ENCODE measurements at places on chromosomes 6 and 20.

DNA sequence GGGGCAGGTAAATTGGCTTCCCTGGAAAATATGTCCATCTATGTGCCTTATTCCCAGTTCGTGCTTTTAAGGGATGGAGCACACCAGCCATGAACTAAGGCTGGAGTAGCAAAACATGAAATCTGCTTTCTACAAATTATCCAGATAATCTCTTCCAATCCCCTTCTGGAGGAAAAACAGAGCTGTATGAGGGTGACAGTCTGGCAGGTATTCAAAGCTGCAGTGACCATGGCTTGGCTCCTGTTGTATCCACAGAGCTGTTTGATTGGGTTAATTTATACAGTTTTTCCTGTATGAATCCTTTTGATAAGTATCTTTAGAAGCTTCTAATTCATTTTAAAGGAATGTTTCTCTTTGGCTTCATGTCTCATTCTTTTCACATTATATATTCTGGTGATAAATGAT lies 144.4 kb downstream of the AIG1 start:
- no peak for DNase-seq

GRCh38 chr6:33904747-33905065 lies 100.9 kb upstream of the MLN start:
- no peak for DNase-seq

DNA sequence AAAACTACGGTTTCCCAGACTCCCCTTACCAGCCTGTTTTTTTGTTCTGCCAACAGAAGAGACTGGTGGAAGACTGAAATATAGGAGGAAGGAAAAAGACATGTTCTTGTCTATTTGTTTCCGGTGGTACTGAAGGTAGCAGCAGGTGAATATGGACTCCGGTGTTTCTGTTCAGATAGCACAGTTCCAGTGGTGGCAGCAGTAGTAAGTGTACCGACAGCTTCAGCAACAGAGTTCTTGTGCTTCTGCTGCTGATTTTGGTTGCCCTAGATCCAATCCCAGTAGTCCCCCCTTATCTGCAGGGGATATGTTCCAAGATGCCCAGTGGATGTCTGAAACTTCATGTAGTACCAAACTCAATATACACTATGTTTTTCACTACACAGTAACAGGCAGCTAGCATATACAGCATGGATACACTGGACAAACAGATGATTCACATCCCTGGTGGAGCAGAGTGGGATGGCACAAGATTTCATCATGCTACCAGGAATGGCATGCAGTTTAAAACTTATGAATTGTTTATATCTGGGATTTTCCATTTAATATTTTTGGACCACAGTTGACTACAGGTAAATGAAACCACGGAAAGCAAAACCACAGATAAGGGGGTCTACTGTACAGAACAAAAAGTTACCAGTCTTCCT lies 301.8 kb downstream of the BTBD9 start:
- no peak for DNase-seq

GRCh38 chr20:51583499-51583898 lies 41.0 kb upstream of the NFATC2 start:
- DNase-seq, result no peak

DNA sequence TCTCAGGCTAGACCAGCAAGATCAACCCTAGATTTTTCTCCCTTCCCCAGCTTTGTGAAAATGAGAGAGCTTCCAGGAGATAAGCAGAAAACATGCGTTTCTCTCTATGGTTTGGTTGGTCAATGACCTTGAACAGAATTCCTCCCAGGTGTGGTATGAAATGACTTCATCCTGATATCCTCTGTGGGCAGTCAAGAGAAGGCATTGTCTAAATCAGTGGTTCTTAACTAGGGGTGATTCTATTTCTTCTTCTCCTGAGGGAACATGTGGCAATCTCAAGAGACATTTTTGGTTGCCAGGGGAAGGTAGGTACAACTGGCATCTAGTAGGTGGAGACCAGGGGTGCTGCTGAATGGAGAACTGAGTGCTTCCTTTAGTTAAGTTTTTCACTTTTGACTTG lies 12.4 kb downstream of the IFT52 start:
- DNase-seq, result no peak

- DNase-seq, result peak; percentile 29
Observed at GRCh38 chr6:46325561-46326530, 155.1 kb upstream of the ENPP5 start.

DNA sequence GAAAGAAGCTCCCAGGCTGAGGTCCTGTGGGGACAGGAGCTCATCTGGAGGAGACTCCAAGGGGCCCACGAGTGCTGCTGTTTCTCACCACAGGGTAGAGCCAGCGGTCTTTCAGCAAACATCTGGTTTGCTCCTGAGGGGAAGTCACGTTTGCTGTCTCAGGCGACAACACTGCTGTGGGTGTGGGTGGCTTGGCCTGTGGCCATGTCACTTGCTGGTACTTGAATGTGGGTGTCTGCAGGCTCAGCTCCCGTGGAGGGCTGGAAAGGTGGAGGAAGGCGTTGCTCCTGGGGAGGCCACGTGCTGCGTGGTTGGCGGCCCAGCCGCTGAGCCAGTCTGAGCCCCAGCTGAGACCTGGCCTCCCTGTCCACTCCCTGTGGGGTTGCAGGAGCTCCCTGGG lies 52.8 kb upstream of the MPC1 start:
- DNase-seq, result peak; percentile 53

- no peak for DNase-seq
Observed at GRCh38 chr6:105272786-105273185, 93.0 kb upstream of the POPDC3 start.

DNA sequence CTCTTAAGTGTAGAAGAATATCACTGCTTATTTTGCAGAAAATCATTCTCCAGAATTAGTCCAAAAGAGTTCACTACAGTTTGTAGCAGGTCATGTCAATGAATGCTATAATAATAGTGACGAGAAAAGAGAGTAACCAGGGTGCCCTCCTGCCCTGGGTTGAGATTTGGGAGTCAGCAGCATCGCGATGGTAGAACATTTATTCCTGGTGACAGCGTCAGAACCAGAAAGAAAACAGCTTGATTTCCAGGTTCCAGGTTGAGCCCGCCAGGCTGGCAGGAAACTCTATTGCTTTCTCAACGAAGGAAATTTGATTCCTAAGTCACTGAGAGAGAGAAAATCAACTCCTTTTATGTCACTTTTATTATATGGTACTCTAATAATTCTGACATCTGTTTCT lies 550.3 kb downstream of the QKI start:
- no peak for DNase-seq

DNA sequence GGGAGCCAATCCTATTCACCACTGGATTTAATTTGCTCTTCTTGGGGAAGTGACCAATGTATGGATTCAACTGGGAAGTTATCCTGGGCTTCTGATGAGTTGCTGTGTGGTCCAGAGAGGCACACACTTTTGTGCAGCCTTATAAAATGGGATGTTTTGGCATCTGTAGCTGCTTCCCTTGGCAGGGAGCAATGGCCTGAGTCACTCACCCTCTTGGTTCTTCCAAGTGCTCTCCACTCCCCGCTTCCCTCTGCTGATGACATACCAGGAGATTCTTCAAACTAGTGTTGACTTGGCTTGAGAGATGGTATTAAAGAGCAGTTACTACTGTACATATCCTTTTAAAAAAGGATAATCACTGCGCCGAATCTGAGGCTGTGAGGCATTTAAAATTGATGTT lies 105.8 kb downstream of the JARID2 start:
- DNase-seq, result no peak

GRCh38 chr20:8066662-8067061 lies 47.1 kb upstream of the TMX4 start:
- no peak for DNase-seq

- no peak for DNase-seq
Observed at GRCh38 chr20:42864116-42864515, 325.6 kb downstream of the PTPRT start.

DNA sequence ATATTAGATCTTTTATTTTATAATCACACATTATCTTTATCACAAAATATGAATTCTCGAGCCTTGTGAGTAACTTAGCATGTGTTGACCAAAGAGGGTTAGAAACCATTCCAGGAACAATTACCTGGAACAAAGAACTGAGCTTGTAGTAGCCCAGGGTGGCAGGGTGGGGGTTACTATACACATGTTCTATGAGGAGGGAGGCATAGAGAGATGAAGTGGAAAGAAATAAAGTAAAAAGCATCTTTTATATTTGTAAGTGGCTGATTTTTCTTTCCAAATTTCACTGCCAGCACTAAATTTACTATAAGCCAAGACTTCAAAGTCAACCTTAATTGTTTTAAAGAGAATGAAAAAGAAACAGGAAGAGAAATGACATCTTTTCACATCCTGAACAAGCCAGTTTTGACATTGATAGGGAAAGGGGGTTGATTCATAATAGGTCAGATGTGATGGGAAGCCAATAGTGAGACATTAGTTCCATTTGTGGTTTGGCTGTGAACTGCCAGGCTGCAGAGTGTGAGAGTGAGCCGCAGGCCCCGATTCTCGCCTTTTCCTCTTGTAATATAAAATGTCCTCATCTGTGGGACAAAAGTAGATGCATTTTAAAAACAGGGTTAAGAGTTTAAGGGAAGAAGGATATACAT lies 52.7 kb upstream of the MYB start:
- DNase-seq, result peak; percentile 36

DNA sequence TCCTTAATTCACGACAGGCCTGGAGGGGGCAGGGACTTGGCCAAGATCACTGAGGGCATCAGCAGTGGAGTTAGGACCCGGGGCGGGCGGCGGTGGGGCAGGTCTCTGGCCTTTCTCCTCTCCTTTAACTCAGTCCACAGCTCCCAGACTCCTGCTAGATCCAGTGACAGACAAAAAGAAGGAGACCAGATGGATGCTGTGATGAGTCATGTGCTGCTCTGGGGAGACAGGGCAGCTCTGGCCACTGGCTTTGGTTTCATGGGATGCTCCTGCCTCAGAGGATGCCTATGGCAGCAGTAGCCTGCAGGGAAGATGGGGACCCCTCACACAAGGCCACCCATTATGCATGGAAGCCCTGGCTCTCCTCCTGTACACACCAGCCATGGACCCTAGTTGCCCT lies 20.5 kb downstream of the EPB41L1 start:
- DNase-seq, result no peak

DNA sequence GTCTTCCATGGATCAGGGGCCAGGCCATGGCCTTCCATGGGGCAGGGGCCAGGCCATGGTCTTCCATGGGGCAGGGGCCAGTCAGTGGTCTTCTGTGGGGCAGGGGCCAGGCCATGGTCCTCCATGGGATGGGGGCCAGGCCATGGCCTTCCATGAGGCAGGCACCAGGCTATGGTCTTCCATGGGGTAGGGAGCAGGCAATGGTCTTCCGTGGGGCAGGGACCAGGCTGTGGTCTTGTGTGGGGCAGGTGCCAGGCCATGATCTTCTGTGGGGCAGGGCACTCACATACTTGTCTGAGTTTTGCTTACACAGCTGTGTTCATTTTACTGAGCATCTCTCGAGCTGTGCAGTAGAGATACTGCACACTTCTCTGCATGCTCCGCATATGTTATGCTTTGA lies 57.3 kb upstream of the THBS2 start:
- DNase-seq, result no peak

DNA sequence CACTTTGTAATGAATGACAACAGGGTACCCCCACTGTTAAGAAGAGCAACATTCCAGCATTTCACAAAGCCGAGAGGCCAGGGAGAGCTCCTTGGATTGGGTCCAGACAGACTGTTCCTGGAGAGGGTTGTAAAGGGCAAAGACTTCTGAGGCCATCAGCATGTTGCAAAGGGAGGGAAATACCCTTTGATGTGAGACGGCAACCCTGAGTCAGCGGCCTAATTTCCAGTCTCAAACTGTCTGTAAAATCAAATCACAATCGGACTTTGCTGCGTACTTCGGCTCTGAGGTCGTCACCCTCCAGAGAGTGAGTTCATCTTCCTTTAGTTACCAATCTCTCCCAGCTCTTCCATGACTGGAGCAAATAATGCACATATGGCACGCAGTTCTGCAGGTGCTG lies 101.0 kb upstream of the DTNBP1 start:
- DNase-seq, result no peak

- DNase-seq, result no peak
Observed at GRCh38 chr6:125750692-125751333, 1.4 kb downstream of the HEY2 start.

GRCh38 chr6:44024574-44025219 lies 102.6 kb downstream of the MRPL14 start:
- DNase-seq, result no peak

- no peak for DNase-seq
Observed at GRCh38 chr6:71392276-71392675, 103.7 kb downstream of the OGFRL1 start.

- no peak for DNase-seq
Observed at GRCh38 chr6:113646701-113647100, 210.4 kb upstream of the MARCKS start.

- DNase-seq, result no peak
Observed at GRCh38 chr6:25701807-25702206, 49.8 kb downstream of the SCGN start.

GRCh38 chr20:25453035-25453810 lies 45.8 kb downstream of the GINS1 start:
- no peak for DNase-seq

DNA sequence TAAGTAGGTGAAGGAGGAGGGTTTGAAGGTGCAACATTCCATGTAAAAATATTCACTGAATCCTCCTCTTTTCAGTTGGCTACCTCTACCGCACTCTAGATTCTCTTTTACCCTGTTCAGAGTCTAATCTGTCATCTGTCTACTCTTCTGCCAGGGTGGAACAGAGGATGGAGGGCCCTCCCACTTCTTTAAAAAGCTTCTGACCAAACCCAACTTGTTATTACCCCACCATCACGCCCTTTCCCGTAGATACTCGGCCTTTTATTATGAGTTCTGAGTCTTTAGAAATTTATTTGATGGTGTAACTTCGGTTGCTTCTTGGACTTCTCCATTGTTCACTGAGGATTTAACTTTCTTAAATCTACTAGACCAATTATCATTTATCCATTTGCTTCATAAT lies 11.7 kb downstream of the STX11 start:
- no peak for DNase-seq

DNA sequence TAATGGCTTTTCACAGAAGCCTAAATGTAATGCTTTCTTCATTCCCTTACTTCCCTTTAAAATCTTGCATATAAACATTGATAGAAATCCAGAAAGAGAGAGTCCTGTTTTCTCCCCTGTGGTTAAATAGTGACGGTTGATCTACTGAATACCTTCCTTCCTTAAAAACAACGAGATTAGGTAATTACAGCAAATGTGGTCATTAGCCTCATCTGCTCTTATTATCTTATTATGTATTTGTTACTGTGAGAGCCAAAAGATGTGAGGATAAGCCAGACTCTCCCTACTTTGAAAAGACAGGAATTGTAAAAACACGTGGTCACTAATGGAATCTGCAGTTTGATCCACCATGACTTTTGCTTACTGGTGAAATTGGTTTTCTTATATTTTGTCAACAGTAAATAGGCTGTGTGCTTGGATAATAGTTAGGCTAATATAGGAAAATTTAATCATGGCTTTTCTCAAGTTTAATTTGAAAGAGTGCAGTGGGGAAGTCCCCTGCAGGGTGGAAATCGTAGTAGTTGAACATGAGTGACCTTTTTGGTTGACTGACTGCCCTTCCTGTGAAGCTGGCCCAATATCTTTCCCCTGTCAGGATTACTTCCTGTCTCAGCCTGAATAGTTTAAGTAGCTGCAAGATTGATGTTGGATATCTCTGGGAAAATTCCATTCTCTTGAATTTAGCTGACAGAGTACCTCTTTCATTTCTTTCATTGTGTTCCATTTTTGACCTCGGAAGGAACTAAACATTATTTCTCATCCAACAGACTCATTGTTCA lies 62.8 kb downstream of the JARID2 start:
- DNase-seq, result no peak

All from CD4-positive, alpha-beta T cell treated with Interleukin-4 for 1 hour (primary cell).